ENCODE measurements at places on chromosomes 12 and 14.

- no peak for DNase-seq
These were observed 9.3 kb downstream of the RILPL2 start for GRCh38 chr12:123427036-123427769.

DNA sequence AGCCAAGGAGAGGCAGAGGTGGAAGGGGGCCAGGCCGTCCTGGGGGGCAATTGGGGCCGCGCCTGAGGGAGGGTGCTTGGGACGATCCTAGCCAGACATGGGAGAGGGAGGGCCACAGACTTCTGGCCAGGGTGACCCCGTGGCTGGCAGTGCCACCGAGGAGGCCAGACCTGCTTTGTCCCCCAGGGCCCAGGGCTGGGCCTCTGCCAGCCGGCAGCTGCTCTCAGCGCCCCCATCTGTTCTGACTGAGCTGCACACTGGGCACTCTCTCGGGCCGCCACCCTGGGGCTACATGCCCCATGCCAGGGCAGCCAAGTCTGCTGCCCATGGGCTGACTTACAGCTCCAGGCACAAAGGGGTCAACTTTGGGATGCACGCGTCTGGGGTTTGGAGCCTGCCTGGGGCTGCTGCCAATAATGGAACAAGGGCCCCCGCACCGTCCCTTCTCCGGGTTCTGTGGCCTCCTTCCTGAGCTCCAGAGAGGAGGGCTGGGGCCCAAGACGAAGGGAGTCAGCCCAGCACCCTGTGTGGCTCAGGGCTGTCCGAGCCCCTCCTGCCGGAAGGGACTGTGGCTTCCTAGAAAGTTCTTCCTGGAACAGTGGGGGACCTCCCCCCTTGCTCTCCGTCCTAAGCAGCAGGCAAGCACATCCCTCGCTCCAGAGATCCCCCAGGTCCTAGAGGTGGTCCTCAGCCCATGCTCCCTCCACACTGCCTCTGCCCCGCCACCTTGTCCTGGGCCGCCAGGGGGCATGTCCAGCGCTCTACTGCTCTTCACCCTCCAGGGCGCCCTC lies 1.1 kb downstream of the ADSS1 start:
- peak; percentile 36 for DNase-seq

- DNase-seq, result no peak
These were observed 958 bp downstream of the SPATS2 start for GRCh38 chr12:49368240-49368600.

GRCh38 chr12:92124689-92125029 lies 21.0 kb downstream of the BTG1 start:
- DNase-seq, result no peak

DNA sequence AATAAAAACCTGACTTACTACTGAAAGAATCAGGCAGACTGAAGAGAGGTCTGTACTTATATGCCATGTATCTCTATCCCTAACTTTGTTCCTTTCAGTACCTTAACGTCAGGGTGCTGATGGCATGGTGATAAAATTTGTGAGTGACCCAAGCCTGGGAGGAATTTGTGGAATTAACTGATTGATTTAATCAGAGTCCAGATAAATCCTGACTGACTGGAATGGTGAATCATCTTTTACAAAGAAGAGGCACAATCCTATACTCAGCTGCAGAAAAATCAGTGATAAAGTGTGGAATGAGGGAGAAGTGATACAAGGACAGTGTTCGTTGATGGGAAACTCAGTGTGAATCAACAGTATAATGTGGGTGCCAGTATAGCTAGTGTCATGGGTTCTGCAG lies 3.7 kb downstream of the TDG start:
- DNase-seq, result no peak
